HAP-1 (cell line): ENCODE measurements at places on chromosomes 12 and 14.

DNA sequence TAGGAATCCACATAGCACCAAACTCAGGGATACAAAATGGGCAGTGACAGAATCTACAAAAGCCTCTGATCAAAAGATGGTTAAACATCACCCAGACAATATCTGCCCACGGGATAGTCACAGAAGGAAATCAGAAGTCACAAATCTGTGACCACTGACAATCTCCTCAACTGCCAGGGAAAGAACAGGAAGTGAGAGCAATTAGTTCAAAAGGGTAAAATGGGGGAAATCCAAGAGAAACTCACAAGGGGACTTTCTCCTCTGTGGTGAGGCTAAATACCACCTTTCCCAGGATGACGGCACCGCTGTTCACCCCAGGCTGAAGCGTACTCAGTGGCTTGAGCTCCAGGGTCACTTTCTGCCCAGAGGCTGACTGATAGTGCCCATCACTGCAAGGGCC, 10.7 kb downstream of the TTC5 start:
- DNase-seq: no peak

GRCh38 chr14:52998376-52999015, 47.6 kb upstream of the FERMT2 start:
- no peak for DNase-seq

DNA sequence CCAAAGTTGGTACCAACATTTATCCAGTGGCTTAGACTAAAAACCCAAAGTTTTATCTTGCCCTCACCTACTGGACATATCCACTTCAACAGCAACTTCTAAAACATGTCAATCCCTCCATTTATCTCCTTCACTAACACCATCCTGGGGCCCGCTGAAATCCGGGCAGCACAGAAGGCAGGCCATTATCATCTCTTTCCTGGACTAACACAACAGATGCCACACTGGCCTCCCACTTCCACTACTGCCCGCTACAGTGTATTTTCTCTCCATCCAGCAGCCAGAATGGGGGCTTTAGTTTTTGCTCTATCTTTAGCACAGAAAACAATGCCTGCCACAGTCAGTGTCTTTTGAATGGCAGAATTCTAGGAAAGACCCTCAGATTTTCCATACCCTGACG, 15.6 kb downstream of the ZFHX2 start:
- DNase-seq: no peak

DNA sequence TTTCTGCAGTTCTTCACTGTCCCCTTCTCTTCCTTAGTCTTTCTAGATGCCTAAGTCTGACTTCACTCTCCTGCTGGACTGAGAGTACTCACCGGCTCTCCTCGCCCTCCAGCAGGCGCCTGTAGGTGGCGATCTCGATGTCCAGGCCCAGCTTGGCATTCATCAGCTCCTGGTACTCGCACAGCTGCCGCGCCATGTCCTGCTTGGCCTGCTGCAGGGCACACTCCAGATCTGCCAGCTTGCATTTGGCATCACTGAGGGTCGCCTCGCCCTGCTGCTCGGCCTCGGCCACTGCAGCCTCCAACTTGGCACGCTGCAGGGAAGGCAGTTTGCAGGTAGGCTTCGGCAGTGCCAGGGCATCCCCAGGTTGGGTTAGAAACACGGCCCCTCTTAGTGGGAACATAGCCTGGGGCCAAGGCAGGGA, 5.2 kb downstream of the KRT84 start:
- DNase-seq: no peak

GRCh38 chr14:68199554-68200151, 380.1 kb downstream of the RAD51B start:
- DNase-seq: peak; percentile 64

DNA sequence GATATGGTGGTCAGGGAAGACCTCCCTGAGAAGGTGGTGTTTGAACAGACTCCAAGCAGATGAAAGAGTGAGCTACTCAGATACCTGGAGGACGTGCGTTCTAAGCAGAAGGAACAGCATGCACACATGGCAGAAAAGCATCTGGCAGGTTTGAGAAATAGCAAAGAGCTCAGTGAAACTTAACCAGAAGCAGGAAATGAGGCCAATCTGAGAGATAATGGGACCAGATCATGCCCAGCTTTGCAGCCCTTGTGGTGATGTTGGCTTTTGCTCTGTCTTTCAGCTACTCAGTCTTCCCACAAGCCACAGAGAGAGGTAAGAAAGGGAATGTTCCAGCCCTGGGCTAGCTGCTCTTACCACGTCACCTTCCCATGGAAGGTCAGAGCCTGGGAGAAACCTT, 176.3 kb upstream of the GSC start:
- DNase-seq: no peak

DNA sequence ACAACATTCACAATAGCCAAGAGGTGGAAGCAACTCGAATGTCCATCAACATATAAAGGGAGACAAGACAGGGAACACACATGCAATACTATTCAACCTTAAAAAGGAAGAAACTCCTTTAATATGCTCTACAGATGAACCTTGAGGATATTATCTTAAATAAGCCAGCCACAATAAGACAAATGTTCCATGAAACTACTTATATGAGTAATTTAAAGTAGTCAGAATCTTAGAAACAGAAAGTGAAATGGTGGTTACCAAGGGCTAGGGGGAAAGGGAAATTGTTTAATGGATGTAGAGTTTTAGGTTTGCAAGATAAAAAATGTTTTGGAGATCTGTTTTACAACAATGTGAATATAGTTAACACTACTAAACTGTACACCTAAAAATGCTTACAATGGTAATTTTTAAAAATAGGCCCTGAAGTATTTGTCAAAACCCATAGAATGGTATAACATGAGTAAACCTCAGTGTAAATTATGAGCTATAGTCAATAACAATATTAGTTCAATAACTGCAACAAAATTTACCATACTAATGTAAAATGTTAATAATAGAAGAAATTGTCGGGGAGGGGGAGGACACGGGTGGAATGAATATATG, 71.1 kb downstream of the EGLN3 start:
- DNase-seq: no peak

DNA sequence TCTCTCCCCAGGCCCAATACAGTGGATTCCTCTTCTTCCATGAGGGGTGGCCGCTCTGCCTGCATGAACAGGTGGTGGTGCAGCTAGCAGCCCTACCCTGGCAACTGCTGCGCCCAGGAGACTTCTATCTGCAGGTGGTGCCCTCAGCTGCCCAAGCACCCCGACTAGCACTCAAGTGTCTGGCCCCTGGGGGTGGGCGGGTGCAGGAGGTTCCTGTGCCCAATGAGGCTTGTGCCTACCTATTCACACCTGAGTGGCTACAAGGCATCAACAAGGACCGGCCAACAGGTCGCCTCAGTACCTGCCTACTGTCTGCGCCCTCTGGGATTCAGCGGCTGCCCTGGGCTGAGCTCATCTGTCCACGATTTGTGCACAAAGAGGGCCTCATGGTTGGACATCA, 3.8 kb downstream of the ARHGEF40 start:
- no peak for DNase-seq

DNA sequence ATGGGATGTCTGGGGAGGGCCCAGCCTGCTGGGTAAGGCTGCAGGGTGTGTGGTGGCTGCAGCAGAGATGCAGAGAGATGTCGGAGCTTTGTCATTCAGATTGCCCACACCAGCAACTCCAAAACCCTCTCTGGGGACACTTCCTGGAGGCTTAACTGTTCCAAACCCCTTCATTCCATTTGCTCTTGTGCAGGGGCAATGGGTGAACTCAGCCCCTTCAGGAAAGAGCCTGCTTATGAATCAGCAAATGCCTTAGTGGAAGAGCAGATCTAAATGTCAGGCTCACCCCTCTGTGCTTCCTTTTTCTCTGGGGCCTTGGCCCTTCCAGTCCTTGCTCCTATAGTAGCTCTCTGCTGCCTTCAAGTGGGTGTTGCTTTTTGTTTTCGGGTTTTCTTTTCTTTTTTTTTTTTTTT, 36.7 kb upstream of the GPATCH2L start:
- no peak for DNase-seq

DNA sequence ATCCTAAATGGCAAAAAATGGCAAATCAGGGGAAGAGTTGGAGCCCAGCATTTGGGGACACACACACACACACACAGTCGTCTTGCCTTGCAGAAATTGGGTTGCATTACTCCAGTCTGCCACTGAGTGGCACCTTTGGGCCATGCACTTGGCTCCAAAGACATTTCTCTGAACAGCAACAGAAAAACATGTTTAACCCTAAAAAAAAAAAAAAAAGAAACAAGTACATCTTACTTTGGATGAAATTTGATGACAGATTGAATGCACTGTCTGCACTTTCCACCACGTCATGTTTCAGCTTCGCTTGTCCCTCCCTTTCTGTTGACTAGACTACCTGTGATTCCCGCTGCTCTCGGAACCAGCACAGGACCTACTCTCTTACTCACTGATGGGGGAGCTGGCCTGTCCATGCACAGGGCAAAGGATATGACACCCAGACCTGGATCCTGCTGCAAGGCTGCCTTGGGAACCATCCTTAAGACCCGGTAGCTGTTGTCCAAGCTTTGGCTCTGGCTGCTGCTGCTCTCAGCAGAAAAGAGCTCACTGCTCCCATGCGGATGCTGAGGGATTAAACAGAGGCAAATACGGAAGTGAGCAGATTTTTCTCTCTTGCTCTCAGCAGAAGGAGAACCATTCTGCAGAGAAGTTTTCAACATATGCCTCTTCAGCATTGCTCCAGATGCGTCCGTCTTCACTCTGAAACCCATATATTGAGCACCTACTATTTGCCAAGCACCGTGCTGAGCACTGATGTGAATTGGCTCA, 376.8 kb downstream of the DPF3 start:
- peak; percentile 5 for DNase-seq

DNA sequence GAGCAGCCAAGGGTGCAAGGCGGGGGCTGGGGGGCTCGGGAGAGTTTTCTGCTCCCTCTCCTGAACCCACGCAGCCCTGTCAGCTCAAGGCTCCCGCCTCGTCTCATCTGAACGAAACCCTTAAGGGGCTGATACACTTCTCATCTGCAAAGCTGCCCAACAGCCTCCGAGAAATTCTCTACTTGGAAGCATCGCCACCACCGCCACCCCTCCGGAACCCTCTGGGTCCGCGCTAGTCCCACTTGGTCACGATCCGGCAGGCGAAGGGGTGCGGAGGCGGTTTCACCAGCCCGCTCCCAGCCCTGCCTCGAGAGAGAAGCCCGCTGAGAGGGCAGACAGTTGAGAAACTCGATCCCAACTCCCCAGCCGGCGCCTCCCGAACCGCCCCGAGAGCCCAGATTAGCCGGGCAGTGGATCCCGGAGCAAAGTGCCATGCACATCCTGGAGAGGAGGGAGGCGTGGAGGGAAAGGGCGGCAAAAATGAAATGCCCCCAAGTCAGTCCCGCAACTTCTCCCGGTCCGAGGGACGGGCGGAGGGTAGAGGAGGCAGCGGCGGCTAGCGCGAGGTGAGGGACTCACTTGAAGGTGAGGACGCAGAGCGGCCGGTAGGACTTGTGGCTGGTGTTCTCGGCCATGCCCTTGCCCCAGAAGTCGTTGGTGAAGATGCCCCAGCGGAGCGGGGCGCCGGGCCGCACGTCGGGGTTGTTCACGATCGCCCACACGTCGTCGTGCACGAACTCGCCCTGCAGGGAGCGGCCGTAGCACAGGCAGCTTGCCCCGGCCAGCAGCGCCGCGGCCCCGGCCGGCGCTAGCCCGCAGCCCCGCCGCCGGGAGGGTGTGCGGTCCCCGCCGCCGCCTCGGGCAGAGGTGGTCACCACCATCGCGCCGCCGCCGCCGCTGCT, 620 bp downstream of the TMTC1 start:
- no peak for DNase-seq

DNA sequence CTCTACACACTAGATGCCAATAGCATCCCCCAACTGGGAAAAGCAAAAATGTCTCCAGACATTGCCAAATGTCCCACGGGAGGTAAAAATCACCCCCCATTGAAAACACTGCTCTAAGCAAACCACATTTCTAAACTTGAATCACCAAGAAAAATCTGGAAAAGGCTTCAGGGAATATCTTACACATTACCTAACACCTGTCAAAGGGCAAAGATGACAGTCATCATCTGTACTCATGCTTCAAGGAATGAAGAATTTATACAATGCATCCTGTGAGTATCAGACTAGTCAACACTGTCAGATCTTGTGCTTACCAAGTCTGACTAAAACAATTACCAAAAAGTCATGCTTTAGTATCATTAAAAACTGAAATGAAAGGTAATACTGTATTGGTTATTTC, 161.6 kb upstream of the SOX5 start:
- no peak for DNase-seq

DNA sequence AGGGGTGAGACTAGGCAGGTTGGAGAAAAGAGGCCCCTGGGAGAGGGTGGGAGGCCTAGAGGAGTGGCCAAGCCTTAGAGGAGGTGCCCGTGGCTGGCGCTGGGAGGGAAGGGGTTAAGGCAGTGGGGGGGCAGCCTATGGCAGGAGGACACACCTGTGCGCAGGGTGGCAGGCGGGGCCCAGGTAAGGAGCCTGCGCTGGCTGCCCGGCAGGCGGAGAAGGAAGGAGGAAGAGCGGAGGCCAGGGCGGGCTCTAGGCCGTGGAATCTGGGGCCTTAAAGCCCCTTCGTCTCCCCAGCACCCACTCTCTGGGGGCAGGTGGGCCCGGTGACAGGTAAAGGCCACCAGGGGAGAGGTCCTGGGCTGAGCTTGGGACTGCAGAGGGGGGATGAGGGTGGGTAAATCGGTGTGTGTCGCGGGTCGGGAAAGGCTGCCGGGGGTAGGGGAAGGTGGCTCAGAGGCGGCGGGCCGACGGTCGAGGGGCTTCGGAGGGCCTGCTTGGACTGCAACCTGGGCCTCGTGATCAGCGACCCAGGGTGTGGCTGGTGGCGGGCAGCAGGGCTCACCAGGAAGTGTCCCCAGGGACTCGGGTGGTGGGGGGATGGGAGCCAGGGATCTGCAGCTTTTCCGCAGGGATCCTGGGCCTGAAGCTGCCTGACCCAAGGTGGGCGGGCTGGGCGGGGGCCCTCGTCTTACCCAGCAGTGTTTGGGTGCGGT, 7.3 kb downstream of the PHB2 start:
- no peak for DNase-seq

DNA sequence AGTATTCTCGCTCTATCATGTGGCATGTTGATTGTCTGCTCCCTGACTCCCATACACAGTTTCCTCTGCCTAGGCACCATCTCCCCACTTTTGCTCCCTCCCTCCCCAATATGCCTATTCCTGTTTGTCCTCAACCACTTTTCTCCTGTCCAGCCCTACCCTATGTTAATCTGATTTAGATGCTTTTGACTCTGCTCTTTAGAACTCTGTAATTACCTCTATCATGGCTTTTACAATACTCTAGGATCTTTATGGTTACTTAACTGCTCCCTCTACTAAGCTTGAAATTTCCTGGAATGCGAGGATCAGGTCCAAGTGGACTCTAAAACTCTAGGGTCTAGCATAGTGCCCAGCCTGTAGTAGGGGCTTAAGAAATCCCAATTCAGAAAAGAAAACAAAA, 68.6 kb downstream of the TGFB3 start:
- no peak for DNase-seq

DNA sequence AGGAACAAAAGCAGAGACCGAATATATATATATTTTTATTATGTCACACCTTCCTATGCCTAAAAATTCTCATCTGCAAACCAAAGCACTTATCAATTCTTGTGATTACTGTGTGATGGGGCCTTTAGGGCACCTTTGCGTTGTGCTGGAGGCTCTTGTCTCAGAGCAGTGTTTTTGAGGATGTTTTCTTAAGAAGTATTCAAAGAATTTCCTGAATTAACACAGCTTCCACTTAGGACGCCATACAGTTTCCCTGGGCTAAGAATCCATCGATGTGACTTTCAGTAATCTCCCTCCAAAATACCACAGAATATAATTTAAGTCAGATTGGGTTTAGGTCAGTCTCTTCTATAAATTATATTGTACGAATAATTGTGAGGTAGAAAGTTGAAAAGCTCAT, 22.0 kb upstream of the HIF1A start:
- DNase-seq: no peak

GRCh38 chr12:2494486-2495192, 300.1 kb upstream of the FKBP4 start:
- no peak for DNase-seq
